ENCODE measurements at places on chromosomes 1 and 21.

DNA sequence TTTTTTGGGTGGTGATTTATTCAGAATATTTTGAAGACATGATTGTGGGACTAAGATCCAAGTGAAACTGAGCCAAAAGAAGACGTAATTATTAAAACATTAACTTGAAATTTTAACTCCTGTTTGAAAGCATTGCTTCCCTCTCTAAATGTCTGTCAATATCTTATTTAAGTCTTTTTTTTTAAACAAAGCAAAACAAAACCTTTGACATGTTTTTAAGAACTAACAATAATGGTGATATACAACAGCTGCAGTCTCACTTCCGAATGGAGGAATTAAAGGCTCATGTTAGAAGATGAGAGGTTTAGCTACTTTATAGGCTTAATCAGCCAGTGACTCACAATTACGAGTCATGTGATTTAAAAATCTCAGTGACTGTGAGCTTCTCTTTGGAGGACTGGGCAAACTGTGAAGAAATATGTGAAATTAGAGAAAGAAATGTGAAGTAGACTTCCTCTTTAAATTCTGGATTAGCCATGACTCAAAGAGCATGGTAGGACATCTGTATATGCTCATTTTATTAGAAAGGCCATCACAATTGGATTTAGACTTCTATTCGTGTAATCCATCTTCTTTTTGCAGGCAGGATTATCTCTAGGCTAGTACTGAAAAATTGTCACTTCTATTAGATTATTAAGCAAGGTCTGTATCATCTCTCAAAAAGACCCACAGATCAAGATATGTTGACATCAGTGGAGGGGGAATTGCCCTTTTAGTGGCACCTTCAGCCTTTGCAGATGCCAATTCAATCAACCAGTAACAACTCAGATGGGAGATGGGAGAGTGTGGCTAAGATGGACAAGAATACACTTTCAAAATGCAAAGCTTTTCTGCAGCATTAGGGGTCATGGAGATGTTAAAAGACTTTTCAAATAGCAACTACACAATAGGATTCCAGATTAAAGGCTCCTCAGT is 28.7 kb downstream of the KCNA3 start:
- no peak for DNase-seq

GRCh38 chr1:154760469-154760933 is 109.6 kb downstream of the KCNN3 start:
- DNase-seq = peak; percentile 80

- no peak for DNase-seq
Measured at GRCh38 chr1:56302878-56303277, 276.5 kb downstream of the PLPP3 start.

DNA sequence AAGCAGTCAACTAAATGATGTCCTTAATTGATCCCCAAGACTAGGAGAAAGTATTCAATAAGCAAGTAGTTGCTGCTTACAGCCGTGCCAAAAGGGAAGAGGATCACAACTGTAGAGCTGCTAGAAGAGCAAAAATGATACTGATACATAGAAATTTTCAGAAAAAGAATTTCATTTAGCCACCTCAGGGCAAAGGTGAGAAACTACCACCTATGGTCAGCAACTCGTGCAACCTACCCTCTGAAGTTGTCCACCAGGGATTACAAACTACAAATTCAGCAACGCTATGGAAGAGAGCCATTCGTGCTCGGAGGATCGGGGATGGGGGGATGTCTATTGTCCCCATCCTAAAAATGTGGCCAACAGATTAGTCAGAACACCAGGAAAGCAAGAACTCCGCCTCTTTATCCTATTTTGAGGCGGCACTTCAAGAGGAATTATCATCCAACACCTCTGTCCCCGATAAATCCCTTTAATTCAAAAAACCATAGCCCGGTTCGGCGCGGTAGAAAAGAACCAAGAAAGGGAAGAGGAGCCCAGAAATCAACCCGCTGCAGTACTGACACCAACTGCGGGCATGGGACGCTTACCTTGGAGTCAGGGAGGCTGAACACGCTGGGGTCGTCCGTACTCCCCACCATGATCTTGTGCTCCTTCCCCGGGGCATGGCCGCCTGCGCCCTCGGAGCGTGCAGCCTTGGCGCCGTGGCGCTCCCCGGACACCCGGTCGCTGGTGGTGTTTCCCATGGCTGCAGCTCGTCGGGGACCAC is 687 bp downstream of the PRKAB2 start:
- no peak for DNase-seq

DNA sequence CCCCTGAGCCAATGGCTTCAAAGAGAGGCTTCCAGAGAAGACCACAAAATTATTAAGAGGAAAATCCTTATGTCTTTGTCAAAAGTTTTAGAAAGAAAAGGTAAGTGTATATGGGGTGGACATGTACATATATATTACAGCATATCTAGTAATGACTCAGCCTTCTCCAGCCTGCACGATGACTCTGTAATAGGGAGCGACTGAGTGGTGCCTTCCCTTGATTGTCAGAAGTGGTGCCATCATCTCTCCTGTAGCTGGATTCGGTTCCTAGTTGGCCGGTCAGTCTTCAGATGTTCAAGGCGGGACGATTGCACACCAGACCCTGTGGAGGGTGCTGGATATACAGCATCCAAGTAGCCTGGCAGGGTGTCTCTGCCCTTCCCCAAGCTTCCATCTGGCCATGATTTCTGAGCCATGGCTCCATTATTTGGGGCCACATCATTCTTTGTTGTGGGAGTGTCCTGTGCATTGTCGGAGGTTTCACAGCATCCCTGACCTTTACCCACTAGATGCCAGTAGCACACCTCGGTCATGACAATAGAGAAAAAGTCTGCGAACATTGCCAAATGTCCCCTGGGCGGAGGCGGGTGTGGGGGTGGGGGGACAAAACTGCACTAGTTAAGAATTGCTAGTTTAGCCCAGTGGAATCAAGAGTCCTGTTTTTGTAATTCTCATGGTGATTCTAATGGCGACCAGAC is 206.2 kb upstream of the KAZN start:
- DNase-seq = no peak

- no peak for DNase-seq
Measured at GRCh38 chr1:38312753-38313152, 266.2 kb upstream of the POU3F1 start.

DNA sequence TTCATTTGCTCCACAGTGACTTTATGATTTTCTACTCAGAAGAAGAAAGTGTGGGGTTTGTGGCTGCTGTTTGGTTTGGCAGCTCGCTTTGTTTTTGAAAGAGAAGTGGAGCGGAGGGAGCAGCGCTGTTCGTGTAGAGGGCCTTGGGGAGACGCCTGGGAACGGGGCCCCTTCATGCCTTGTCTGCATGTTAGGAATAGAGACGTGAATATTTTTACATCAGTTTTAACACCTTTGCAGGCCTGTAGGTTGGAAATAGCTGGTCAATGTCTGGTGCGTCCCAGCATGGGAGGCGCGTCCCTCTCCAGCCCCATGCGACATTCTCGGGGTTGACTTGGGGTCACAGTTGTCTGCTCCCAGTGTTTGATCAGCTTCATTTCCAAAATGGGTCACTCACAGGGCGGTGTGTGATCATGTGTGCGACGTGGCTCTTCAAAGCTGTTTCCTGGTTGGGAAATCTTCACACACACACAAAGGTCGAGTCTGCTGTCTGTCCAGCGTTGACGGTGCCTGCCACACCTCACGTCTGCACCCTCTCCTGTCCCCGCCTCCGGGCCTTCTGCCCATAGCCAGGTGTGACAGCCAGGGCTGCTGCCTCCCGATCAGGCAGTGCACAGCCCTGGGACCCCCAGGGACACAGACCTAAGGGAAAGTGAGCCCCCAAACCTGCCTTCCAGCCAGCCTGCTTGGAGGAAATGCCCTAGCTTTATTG is 149.2 kb downstream of the PSMG1 start:
- no peak for DNase-seq

DNA sequence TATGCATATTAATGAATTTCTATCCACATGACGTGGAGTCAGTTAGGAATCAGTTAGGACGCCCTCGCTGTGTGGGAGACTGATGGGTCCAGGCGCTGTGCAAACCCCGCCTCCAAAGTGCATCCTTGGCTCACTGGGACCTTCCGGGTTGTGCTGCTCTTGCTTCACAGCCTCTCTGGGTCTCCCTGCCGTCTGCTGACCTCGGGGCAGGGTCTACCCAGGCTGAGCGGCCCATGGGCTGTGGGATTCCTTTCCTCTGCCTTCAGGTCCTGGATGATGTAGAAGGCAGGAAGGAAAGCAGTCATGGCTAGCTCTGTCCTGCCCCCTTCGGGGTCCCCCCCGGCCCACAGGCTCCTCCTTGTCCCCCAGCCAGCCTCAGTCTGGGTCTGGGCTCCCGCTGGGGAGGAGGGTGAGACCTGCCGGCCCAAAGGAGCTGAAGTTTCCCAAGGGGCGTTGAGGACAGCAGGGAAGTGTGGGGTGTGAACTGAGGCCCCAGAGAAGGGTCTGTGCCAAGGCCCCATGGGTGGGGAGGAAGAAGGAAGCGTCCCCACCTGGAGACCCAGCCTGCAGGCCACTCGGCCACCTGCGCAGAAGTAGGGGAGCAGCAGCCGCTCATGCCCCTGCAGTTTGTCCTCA is 24.6 kb upstream of the CDK11A start:
- no peak for DNase-seq

DNA sequence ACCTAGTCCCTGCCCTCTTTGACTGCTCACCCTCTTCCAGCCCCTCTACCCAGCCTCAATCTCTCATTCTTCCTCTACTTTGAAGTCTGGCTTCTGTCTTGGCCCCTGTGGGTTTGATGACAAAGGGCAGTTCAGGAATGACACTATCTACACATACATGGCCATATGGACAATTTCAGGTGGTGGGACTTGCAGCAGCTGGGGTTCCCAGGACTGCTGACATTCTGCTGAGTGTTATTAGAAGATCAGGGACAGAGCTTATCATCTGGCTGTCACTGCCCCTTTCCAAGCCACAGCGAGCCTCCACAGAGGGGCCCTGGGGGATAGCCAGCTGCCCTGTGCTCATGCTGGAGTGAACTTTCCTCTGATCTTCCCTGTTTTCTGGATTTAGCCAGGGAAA is 97.4 kb upstream of the IPO9 start:
- no peak for DNase-seq

- DNase-seq = no peak
Measured at GRCh38 chr1:153347856-153348255, 785 bp downstream of the PGLYRP4 start.

- no peak for DNase-seq
Measured at GRCh38 chr21:34826836-34827235, 158.0 kb downstream of the CLIC6 start.

- DNase-seq = no peak
Measured at GRCh38 chr21:36860736-36861594, 105.5 kb downstream of the HLCS start.

GRCh38 chr21:33028773-33029384 is 3.1 kb downstream of the OLIG2 start:
- no peak for DNase-seq

- no peak for DNase-seq
Measured at GRCh38 chr21:44379991-44380865, 26.8 kb downstream of the TRPM2 start.

- DNase-seq = no peak
Measured at GRCh38 chr1:19756480-19756879, 43.2 kb downstream of the TMCO4 start.

- no peak for DNase-seq
Measured at GRCh38 chr21:45356653-45357435, 48.1 kb upstream of the COL18A1 start.

DNA sequence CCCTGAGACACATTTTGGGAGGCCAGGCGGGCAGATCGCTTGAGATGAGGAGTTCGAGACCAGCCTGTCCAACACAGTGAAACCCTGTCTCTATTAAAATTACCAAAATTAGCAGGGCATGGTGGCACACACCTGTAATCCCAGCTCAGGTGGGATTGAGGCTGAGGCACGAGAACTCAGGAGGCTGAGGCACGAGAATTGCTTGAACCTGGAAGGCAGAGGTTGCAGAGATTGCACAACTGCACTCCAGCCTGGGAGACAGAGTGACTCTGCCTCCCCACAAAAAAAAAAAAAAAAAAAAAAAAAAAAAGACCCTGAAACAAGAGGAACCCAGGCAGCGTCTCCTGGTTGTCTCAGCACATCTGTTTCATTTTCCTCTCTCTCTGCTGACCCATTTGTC is 24.2 kb downstream of the PGM1 start:
- no peak for DNase-seq

- DNase-seq = no peak
Measured at GRCh38 chr1:41417335-41417682, 56.1 kb downstream of the FOXO6 start.

- no peak for DNase-seq
Measured at GRCh38 chr21:45403133-45403824, 1.7 kb upstream of the COL18A1 start.

GRCh38 chr1:68287241-68287640 is 54.9 kb upstream of the WLS start:
- no peak for DNase-seq

- no peak for DNase-seq
Measured at GRCh38 chr1:29234471-29234870, 1.9 kb upstream of the PTPRU start.

GRCh38 chr1:53417074-53417511 is 42.1 kb upstream of the DMRTB1 start:
- no peak for DNase-seq

GRCh38 chr1:63323865-63324778 is 1.8 kb downstream of the FOXD3 start:
- DNase-seq = no peak

- no peak for DNase-seq
Measured at GRCh38 chr1:234230414-234230862, 142.8 kb upstream of the COA6 start.

DNA sequence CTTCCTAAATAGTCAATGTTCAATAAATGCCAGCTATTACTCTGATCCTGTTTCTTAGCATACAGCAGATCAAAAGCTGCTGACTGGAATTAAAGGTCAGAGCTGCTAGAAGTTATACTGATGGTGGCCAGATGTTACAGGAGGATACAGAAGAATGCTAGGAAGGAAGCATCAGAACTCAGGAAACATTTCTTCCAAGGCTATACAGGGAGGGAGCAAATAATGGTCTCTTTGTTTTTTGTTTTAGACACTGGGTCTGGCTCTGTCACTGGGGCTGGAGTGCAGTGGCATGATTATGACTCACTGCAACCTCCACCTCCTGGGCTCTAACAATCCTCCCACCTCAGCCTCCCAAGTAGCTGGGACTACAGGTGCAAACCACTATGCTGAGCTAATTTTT is 175.5 kb downstream of the RGS7 start:
- no peak for DNase-seq

- DNase-seq = no peak
Measured at GRCh38 chr1:7008331-7008730, 223.1 kb downstream of the CAMTA1 start.

GRCh38 chr1:29527314-29528004 is 291.1 kb downstream of the PTPRU start:
- no peak for DNase-seq

GRCh38 chr21:36663033-36663855 is 35.7 kb upstream of the SIM2 start:
- DNase-seq = no peak

DNA sequence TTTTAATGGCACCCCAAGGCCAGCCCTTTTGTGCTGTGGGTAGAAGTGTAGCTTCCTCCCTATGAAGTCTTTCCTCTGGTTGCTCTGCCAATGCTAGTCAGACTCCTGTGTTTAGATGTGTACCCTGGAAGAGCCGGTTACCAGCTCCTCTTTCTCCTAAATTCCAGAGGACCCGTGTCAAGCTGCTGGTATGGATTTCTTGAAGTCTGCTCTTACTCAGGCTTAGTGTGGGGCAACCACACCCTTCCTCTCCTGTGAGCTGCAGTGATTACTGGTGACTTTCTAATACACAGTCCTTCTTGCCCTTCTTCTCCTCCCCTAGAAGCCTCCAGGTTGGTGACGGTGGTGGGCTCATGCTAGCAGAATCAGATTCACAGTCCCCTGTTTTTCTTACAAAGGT is 74.1 kb upstream of the AKT3 start:
- DNase-seq = no peak
